ENCODE measurements at places on chromosomes 5 and 9. TPM values are rescaled to one million over a fixed set of nuclear protein-coding genes. Genes with fewer than 3 reads are reported as not detected.

The MZB1 gene
- 14.4 TPM for total RNA-seq

The PCDHB6 gene
- not detected for total RNA-seq

The PAEP gene
- total RNA-seq = not detected

The SHLD3 gene
- 4.1 TPM for total RNA-seq

The LRRTM2 gene
- not detected for total RNA-seq

The TEX48 gene
- 0.65 TPM for total RNA-seq

The NXNL2 gene
- not detected for total RNA-seq

The GRIA1 gene
- not detected for total RNA-seq

DNA sequence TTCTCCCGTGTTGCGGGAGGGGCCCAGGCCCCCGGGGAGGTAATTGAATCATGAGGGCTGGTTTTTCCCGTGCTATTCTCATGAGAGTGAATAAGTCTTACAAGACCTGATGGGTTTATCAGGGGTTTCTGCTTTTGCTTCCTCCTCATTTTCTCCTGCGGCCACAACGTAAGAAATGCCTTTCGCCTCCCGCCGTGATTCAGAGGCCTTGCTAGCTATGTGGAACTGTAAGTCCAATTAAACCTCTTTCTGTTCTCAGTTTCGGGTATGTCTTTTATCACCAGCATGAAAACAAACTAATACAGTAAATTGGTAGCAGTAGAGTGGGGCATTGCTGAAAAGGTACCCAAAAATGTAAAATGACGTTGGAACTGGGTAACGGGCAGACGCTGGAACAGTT is 1035.1 kb downstream of the DTWD2 start:
- DNase-seq = no peak

- DNase-seq = no peak
Measured at GRCh38 chr9:2317591-2317990, 302.4 kb downstream of the SMARCA2 start.

DNA sequence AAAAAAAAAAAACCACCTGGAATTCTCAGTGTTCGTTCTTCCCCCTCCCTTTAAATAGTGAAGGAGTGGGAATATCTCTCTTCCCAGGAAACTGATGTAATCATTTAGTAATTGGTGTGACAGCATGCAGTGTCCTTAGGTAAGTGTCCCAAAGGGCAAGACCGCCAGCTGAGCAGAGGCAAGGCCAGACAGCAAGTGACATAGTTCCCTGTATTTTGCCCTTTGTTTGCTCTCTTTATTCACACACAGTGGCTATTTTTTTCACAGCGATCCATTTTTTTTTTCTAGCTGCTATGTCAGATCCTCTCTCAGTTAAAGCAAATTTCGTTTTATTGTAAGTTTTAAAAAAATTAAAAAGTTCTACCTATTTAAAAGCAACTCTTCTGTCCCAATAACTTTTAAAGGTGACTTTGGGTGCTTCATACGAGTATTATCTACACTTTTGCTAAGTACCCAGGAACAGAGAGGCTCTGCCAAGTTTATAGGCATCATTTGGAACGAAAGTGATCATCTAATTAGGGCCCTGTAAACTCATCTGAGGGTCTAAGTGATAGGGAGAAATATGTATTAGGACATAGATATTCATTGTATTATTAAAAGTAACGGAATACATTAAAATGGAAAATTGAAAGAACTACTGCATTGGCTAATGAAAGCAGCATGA is 98.2 kb upstream of the ALDH1A1 start:
- no peak for DNase-seq

GRCh38 chr9:135418161-135418560 is 61.4 kb upstream of the PPP1R26 start:
- no peak for DNase-seq

- no peak for DNase-seq
Measured at GRCh38 chr9:119967867-119968535, 598.8 kb upstream of the BRINP1 start.

DNA sequence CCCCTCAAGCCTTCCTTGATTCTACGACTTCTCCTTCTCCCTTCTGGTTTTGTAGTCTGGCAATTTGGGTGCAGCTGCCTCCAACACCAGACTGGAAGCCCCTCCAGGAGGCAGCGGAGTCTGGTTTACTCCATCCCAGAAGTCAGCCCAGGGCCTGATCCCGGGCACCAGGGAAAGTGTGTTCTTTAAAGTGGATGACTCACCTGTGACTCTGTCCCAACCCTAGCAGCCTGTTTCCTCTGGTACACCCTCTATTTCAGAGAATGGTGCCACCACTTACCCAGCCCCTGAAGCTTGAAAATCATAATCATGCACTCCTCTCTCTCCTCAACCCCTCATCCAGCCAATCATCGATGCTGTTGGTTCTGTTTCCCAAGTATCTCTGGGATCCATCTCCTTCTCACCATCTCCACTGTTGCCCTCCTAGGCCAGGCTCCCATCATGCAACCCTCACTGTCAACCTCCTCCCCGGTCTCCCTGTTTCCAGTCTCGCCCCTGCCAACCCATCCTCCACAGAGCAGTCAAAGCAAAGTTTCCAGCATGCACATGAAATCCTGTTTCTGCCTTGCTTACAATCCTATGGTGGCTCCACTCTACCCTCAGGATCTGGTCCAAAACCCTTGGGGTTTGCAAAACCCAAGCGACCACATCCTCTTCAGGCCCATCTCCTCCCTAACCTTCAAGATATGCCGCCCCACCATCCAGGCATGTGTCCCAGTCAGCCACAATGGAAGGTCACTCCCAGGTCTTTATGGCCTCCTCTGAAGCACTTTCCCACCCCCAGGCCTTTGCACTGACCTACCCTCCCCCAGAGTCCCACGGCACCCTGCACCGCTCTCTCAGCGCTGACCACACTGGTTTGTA is 10.5 kb downstream of the LHX6 start:
- DNase-seq = no peak

DNA sequence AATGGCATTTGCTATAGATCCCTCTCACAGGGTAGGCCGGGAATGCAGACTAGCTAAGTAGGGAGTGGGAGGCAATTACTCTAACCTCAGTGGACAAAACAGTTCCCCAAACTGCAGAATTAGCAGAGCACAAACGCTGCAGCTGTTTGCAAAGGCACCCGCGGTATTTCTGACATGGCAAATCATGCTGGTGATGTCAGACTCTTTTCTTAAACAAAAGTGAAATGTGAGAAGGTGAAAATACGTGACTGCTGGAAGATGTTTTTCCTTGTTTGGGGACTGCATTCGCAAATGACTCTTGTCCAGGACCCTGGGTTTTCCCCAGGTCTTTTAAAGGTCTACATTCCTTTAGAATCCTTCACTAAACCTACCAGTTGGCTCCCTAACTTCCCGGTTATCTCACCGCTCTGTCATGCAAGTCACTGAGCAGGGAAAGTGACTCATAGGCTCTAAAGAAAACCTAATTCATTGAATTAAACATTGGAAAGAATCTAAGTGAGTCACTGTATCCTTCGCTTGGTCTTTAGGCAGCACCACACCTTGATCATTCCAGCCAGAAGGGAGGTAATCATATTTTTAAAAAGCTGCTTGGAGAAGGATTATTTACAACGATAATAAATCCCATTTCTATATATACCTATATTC is 91.5 kb upstream of the DNAH5 start:
- DNase-seq = no peak

GRCh38 chr5:61293071-61293470 is 39.0 kb upstream of the ZSWIM6 start:
- DNase-seq = no peak

DNA sequence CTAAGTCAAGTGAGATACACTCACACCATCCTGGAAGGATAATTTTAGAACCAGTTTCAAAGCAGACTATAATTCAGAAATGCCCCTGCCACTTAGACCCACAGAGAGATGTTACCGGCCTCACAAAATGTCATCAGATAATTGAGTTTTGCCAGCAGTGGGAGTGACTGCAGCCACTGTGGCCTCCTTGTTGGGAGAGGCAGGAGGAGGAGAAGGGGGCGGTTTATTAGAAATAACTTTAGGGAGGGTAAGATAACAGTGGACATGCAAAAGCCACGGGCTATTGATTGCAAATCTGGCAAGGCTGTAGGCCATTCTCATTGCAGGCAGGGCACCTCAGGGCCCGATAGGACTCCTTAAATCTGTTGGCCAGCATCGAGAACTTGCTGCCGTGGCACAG is 13.4 kb downstream of the GRXCR2 start:
- DNase-seq = no peak

GRCh38 chr9:93049491-93049890 is 9.0 kb upstream of the SUSD3 start:
- no peak for DNase-seq

- DNase-seq = peak; percentile 10
Measured at GRCh38 chr9:3525096-3525835, 535 bp downstream of the RFX3 start.

DNA sequence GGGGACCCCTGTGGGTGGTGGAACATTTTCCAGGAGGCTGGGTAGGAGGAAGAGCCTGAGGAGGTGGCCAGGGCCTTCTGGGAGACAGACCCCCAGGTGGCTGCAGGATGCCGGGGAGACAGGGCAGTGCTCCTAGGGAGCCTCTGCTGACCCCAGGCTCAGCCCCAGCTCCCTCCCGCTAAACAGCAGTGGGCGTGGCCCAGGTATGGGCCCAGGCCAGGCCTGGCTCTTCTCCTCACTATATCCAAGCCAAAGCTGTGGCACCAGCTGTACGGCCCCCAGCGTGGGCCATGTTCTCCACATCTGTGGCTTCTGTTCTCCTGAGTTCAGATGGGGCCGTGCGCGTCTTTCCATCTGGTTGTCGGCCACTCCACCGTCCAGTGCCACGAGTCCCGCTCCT is 58.5 kb downstream of the KCNT1 start:
- no peak for DNase-seq

DNA sequence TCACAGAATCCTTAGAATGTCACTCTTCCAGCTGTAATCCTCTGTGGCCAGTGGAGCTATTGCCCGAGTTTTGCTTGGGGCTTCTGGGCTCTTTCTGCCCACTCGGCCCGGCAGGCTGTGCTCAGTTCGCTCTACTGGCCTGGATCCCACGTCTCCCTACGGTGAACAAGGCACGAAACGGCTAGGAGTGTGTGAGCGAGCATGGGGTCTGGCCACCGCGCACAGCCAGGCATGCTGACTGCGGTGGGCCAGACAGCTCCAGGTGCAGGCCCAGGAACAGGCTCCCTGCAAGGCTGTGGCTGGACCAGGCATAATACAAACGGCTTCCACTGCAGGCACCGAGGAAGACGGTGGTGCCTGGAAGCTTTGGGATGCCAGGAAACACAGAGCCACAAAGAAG is 2035.5 kb upstream of the ACO1 start:
- no peak for DNase-seq

- no peak for DNase-seq
Measured at GRCh38 chr5:92429646-92430045, 1046.5 kb upstream of the ARRDC3 start.

GRCh38 chr9:119963798-119964372 is 594.6 kb upstream of the BRINP1 start:
- no peak for DNase-seq

DNA sequence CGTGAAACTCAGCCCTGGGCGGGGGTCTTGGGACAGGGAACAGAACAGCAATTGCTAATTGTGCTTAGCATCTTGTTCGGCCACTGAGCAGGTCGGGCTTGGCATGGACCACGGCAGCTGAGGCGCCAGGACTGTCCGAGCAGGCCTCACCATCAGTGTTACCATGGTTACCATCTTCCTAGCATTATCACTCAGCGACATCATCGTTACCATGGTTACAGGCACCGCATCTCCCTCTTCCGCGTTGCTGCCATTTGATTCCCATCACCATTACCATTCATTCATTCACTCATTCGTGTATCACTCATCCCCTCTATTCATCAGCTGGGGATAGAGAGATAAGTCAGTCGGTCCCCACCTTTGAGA is 81.0 kb upstream of the ZBTB43 start:
- no peak for DNase-seq

- DNase-seq = no peak
Measured at GRCh38 chr5:95241161-95241560, 43.7 kb downstream of the MCTP1 start.

- DNase-seq = peak; percentile 62
Measured at GRCh38 chr9:136482046-136482792, 621 bp downstream of the SEC16A start.

DNA sequence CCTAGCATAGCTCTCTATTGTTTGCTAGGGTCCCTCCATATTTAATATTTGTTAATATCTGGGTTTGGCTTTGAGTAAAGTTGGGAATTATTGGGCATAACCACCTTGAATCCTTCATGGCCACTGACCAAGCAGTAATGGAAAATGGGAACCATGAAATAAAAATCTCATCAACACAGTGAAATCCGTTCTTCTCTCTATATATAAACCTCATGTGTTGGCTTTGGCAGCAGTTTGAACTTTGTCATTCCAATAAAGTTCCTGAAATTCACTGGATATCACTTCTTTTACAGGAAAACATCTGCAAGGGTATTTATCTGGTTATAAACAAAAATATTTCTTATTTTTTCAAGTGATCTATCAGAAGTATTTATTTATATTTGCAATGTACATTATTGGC is 93.0 kb upstream of the MPDZ start:
- no peak for DNase-seq

DNA sequence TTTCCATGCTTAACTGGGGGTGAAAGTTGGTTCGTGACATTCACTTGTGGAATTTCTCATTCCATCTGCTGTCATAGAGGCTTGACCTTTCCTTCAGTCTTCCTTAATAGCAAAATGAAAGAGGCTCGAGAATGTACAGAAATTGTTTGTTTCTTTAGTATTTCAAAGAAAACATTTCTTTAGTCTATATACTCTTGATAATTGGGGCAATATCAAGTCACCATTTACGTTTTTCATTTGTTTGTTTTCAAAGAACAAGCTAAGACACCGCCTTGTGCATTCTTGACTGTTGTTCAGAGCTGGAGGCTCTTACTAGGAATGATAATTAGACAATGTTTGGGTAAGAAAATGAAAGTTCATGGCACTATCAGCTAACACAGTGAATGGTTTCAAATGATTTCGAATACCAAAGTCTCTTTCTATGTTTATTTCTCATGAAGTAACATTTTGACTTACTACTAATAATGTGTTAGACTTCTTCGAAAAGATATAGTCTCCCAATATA is 835.4 kb downstream of the SEMA5A start:
- DNase-seq = no peak

DNA sequence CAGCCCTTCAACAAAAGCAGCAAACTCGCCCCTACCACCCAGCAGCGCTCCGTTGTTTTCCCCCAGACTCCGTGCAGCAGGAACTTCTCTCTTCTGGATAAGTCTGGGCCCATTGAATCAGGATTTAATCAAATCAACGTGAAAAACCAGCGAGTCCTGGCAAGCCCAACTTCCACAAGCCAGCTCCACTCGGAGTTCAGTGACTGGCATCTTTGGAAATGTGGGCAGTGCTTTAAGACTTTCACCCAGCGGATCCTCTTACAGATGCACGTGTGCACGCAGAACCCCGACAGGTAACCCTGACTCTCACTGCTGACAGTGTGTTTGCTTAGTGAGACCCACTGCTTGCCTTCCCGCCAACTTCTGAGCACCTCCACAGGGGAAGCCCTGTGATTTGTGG is 81.8 kb downstream of the PRDM6 start:
- no peak for DNase-seq

Data from activated CD8-positive, alpha-beta T cell treated with anti-CD3 and anti-CD28 coated beads for 36 hours (primary cell).